ENCODE measurements at places on chromosomes 1 and 21.

DNA sequence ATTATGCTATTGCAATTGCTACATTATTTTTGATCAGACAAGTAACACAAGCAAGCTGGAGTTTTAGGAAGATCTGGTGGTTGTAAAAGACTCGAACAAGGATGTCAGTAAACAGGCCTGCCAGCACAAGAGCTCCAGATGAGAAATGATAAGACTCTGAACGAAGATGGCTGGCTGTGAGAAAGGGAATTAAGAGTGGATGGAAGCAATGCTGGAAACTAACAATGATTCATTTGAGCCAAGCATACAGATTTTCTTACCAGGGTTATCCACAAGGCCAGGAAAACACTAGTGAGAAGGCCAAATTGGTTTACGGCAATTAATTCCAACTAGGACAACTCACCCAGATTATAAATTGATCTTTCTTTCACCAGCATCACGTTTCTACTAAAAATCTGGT is 54.2 kb downstream of the NRIP1 start:
- no peak for ATAC-seq
- H3K36me3 ChIP-seq = peaks cover 26% of the 10 kb centered on the region
- H3K4me3 ChIP-seq = no peak overlapping the region
- peaks cover 13% of the 10 kb centered on the region for H3K4me1 ChIP-seq

DNA sequence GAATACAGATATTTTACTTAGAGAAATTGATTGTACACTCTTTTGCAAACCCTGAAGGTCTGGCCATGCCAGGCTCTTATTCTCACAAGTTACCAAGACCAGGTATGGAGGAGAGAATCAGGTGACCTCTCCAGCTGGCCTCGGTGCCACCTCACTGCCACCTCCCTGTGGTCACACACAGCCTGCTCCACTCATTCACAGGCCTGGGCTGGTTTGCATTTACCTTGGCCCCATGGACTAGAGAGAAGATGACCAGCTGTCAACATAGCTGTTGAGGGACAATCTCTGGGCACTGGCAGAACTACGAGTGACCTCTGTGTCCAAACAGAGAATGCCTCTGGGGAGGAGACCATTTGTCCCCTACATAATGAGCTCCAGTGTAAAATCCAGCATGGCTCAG is 291.2 kb upstream of the RUNX1 start:
- peaks cover 43% of the 10 kb centered on the region for H3K4me1 ChIP-seq
- no peak overlapping the region for H3K4me3 ChIP-seq
- H3K27ac ChIP-seq = no peak overlapping the region
- no peaks in the 10 kb centered on the region for H3K36me3 ChIP-seq

GRCh38 chr1:174932587-174932986 is 67.2 kb upstream of the CACYBP start:
- peaks cover 8% of the 10 kb centered on the region for H3K36me3 ChIP-seq
- peaks cover 13% of the 10 kb centered on the region for H3K4me1 ChIP-seq
- no peak overlapping the region for H3K4me3 ChIP-seq

- no peak for ATAC-seq
- no peak overlapping the region for H3K27ac ChIP-seq
- H3K27me3 ChIP-seq = peaks cover 68% of the 10 kb centered on the region
- H3K36me3 ChIP-seq = no peaks in the 10 kb centered on the region
- H3K4me1 ChIP-seq = no peaks in the 10 kb centered on the region
These were observed 24.6 kb downstream of the SYT2 start for GRCh38 chr1:202685641-202686040.

DNA sequence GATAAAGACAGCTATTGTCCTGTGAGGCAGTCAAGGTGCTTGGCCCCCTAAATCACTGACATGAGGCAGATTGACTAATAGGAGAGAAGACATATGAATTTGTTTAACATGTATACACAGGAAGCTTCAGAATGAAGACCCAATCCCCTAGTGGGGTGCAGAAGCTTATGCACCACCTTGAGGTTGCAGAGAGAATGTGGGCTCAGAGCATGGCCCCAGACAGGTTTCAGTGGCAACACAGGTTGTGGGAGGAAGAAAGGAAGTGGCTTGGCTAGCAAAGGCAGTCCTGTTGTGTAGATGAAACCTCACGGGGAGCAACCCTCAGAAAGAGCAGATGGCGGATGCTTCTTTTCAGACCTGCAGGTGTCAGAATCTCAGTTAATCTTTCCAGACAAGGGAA is 37.0 kb upstream of the PARP1 start:
- peak overlapping the region; percentile 3 for H3K4me3 ChIP-seq
- ATAC-seq = peak; percentile 100
- H3K36me3 ChIP-seq = no peaks in the 10 kb centered on the region

DNA sequence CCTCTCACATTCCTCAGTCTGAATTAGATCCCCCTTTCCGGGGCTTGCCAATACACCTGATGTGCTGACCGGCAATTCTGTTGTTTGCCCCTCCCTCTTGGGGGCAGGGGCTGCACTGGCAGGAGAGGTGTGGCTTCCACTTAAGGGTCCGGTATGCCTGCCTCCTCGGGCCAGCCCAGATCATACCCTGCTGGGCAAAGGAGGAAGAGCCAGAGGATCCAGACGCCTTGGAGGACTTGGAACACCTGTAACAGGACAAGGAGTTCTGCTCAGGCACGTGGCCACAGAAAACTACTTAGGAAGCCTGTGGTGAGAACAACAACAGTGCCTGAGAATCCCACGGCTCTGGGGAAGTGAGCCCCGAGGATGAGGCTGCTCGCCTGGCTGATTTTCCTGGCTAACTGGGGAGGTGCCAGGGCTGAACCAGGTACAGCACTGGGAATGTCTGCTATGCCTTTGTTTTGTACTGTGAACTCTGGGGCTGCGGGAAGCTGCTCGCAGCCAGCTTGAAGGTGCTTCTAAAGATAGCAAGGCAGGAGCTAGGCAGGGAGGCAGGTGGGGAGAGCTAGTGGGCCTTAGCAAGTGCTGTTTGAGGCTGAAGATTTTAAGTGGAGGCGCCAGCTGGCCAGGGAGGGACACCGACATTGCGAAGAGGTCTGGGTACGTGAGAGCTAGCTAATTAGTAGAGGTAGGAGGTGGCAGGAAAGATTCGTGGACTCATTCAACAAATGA is at the start of gene SMPDL3B:
Gene SMPDL3B (plus strand): TSS at position 183 of the 732 bp plus-strand sequence. CDS start 184 bp downstream, at position 367.
- peaks cover 15% of the 10 kb centered on the region for H3K27me3 ChIP-seq
- peak within 1 kb of the TSS; percentile 23 for H3K27ac ChIP-seq
- no peak for ATAC-seq

DNA sequence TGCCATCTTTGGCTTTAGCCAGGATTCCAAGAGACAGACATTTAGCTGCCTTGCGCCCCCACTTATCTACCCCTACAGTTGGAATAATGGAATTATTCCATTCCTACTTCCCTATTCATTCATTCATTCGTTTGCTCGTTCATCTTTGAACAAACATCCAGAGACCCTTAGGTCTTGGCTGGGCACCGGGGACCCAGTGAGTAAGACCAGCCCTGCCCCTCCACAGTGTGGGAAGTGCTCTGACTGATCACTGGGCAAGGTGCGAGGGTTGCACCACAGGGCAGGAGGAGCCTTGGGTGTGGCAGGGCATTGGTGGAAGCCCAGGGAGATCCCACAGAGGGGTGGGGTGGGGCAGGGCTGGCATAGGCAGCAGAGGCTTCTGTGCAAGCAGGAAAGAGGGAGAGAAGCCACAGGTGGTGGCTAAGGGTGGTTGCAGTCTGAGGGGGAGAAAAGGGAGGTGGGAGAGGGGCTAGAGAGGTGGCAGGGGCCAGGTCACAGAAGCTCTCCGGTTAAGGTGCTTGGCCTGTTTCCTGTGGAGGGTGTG is 35.0 kb upstream of the TMEM61 start:
- no peak overlapping the region for H3K27ac ChIP-seq
- H3K4me1 ChIP-seq = peaks cover 16% of the 10 kb centered on the region
- H3K36me3 ChIP-seq = no peaks in the 10 kb centered on the region
- no peak overlapping the region for H3K4me3 ChIP-seq

DNA sequence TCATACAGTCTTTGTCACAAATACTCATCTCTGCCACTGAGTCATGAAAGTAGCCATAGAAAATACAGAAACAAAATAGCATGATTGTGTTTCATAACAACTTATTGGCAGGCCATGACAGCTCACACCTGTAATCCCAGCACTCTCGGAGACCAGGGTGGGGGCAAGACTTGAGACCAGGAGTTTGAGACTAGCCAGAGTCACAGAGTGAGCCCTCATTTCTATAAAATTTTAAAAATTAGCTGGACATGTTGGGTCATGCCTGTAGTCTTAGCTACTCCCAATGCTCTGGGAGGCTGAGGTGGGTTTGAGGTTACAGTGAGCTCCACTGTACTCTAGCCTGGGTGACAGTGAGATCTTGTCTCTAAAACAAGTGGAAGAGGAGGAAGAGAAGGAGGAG is 411.1 kb downstream of the PCP4 start:
- no peak overlapping the region for H3K4me3 ChIP-seq
- no peaks in the 10 kb centered on the region for H3K4me1 ChIP-seq
- H3K27ac ChIP-seq = no peak overlapping the region
- no peaks in the 10 kb centered on the region for H3K36me3 ChIP-seq

GRCh38 chr1:225754940-225755641 is 22.5 kb upstream of the SRP9 start:
- no peaks in the 10 kb centered on the region for H3K36me3 ChIP-seq
- H3K27me3 ChIP-seq = no peaks in the 10 kb centered on the region
- H3K27ac ChIP-seq = no peak overlapping the region

DNA sequence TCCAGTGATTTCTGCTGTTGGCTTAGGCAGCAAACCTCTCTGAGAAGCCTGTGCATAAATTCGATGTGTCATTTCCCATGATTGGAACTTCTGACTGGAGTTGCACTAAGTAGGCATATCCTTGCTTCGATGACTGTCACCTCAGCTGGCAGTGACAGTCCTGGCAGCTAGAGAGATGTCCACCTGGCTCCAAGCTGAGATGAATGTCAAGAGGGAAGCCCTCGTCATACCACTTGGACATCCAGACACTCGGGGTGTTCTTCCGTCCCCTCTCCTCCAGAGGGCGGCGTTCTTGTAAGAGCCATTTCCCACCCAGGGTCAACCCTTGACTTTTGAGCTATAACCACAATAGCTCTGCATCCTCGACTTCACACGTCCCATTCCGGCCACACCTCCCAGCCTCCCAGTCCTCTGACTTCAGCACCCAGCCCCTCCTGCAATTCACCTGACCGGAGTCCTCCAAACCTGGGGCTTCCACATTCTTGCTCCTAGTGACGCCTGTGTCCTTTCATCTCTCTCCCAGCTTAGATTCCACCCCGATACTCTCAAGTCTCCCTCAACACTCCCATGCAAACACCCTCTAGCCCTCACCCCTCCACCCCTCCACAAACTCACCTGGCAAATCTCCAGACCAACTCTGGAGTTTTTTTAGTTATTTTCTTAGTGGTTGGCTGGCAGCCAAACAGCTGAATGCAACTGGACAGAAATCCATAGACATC is 17.3 kb downstream of the CA6 start:
- H3K27ac ChIP-seq = no peak overlapping the region
- H3K27me3 ChIP-seq = peaks cover 23% of the 10 kb centered on the region
- H3K4me1 ChIP-seq = peaks cover 6% of the 10 kb centered on the region
- peak; percentile 67 for ATAC-seq

Measured in stimulated activated memory B cell treated with anti-CD40 and anti-IgM and Interleukin-4, amounts not matched to agents 10 μg/mL and 1 μg/mL and 100 μg/mL, for 72 hours (primary cell).